ENCODE measurements at places on chromosomes 2 and 18.

- DNase-seq: peak; percentile 53
These were observed 76.7 kb downstream of the TGIF1 start for GRCh38 chr18:3526421-3527354.

DNA sequence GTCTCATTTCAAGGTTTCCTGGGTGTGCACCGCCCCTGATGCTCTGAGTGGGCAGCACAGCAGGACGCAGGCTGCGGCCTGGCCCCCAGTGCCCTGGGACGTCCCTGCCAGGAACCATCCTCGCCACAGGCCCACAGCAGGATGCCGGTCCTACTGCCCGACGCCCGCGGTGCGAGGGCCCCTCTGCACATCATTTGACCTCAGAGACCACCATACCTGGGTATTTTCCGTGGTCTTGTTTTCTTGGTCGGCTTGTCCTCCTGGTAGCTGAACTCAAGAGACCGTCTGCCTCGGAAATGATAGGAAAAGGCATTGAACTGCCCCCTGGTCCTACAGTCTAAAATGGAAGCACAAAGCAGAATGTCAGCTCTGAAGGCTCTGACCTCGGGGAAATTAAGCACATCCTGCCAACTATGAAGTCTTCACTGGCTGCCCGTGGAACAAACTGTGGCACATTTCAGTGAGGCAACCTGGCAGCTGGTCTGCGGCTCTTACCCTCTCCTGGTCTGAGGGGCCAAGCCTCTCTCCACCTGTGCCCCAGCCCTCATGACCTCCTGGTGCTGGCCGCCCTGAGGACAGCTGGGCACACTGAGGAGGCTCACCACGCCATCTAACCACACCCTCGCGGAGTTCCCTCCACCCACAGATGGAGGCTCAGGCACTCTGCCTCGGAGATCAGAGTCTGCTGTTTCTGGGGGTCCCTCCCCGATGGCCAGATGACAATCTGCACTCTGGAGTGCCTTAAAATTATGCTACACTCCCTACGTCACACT, 105.0 kb downstream of the PXDN start:
- no peak for DNase-seq

DNA sequence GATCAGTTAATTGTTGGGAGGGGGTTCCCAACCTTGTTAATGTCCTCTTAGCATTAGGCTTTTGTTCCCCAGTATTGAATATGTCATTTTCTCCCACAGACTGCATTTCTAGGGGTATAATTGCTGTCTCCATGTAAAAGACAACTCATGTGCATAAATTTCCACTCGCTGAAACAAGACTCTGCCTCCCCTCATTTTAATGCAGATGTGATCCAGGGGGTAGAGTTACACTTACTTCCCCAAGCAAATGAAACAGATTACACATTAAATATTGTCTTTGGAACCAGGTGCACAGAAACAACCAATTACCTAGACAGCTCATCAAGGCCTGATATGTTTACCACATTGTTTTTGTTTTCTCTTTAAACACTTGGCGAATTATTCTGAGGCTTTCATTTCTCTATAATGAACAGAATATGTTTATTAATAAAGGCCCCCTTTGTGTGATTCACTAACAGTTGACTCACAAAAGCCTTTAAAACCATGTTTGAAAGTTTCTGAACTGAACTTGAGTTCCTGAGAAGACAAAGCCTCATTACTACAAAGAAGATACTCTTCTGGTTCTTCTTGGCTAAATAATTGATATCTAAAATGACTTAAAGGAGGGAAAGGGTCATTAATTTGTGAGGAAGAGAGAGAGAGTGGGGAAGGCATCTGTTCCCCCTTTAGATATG, 15.0 kb upstream of the ACVR1 start:
- DNase-seq: no peak

- DNase-seq: no peak
These were observed 167.5 kb downstream of the TWIST2 start for GRCh38 chr2:239015218-239015900.

DNA sequence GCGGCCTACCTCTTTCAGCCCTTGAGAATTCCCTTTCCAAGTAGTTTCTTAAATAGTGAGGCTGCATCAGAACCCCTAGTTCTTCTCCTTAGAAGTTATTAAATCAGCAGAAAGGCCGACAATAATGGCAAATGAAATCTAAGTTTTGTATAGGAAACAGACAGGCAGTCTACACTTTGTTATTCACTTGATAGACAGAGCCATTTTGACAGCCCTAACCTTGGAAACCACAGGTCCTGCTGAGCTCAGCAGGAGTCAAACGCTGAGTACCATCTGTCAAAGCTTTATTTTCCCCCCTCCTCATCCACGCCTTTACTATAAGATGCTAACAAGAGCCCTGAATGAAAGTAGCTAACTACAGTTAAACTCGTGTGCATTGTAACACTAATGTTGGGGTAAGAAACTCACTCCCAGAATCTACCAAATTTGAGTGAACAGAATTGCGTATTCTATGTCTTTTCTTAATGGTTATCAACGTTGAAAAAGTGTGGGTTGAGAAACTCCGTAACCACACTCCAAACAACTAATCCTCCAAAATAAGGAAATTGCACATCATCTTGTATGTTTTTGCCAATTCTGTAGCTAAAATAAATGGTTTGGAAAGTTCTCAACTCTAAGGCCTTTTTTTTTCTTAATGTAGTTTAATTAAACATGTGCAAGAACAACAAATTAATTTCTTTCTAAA, 90.6 kb upstream of the EFEMP1 start:
- no peak for DNase-seq

- no peak for DNase-seq
These were observed 191.4 kb upstream of the VRK2 start for GRCh38 chr2:57855212-57855611.

- no peak for DNase-seq
These were observed 41.4 kb downstream of the SCN3A start for GRCh38 chr2:165162466-165162865.

- DNase-seq: no peak
These were observed 8.4 kb downstream of the DHRS9 start for GRCh38 chr2:169077674-169078240.

- no peak for DNase-seq
These were observed 62.8 kb downstream of the EHD3 start for GRCh38 chr2:31296641-31297287.

DNA sequence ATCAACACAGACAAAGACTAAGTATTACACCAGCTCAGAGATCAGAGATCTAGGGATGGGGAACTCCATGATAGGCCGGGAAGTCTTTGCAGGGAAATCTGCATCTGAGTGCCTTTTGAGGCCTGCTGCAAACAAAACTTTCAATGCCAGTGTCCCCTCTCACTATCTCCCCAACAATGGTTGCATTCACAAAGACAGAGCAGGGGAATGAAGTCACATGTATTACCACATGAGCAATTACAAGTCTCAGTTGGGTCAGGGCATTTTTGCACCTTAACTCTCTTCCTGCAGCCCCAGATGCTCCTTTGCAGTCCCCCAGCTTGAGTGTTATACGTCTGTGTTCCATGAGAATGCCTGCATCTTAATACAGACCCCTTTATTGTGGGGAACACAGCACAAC, 1.8 kb upstream of the RNF144A start:
- DNase-seq: no peak

DNA sequence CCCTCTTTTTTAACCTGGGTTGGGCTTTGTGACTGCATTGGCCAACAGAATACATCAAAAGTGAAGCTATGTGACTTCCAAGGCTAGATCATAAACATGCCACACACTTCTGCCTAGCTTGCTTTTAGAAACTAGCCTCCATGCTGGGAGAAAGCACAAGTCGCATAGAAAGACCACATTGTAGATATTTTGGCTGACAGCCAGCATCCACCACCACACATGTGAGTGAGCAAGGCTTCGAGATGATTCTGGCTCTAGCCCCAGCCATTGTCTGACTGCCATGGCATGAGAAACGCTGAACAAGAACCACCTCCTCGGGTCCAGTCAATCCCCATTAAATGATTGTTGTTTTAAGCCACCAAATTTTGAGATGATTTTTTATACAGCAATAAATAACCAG, 66.8 kb upstream of the STPG4 start:
- DNase-seq: no peak

DNA sequence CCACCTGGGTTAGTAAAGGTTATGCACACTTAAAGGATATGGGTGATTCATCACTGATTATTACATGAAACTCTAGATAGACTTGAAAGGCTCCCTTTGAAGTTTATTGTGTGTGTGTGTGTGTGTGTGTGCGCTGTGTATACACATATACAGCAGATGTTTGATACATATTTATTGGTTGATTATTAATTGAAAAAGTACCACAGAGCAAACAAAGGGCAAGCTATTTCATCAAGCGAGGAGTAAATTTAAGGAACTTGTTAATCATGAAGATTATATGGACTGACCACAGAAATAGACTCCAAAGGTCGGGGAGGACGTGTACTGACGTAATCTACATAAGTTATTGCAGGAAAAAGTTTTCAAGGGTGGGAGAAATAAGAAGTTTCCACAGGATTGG, 617.4 kb upstream of the POU3F3 start:
- DNase-seq: no peak

GRCh38 chr2:222978850-222979249, 73.1 kb upstream of the KCNE4 start:
- no peak for DNase-seq

DNA sequence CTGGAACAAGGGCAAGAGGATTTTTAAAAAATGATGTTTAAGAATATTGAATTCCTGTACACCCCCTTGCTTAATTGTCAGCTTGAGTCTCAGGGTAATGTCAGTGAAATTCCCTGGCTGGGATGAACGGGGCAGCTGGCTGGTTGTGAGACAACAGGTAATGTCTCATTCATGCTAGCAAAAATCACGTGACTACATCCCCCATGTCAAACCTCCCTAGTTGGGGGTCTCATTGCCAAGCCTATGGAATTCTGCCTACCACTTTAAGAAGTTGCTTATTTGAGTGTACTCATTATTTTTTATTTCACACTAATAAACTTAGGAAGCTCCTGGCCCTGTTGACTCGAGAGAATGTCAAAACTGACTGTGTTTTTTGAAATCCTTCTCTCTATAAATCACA, 218.3 kb downstream of the ICOS start:
- DNase-seq: no peak

GRCh38 chr2:49972699-49973098, 818.4 kb upstream of the FSHR start:
- DNase-seq: no peak

GRCh38 chr2:229343661-229344060, 72.6 kb upstream of the PID1 start:
- no peak for DNase-seq

GRCh38 chr2:225779829-225780228, 380.3 kb downstream of the NYAP2 start:
- no peak for DNase-seq

DNA sequence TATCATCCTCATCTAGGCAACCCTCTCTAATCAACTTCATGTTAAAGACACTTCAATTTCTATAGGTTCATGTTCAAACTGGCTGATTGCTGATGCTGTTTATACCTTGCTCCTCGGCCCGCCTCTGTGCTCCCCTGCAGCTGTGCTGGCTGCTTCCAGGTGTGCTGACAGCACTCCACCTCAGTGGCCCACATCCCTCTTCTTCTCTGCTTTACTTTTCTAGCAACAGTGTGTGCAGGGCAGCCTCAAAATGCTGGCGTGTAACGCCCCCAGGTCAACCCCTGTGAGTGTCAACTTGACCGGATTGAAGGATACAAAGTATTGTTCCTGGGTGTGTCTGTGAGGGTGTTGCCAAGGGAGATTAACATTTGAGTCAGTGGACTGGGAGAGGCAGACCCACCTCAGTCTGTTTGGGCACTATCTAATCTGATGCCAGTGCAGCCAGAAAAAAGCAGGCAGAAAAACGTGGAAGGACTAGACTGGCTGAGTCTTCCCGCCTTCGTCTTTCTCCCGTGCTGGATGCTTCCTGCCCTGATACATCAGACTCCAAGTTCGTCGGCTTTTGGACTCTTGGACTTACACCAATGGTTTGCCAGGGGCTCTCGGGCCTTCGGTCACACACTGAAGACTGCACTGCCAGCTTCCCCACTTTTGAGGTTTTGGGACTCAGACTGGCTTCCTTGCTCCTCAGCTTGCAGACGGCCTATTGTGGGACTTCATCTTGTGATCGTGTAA, 94.7 kb downstream of the COL6A3 start:
- DNase-seq: no peak

DNA sequence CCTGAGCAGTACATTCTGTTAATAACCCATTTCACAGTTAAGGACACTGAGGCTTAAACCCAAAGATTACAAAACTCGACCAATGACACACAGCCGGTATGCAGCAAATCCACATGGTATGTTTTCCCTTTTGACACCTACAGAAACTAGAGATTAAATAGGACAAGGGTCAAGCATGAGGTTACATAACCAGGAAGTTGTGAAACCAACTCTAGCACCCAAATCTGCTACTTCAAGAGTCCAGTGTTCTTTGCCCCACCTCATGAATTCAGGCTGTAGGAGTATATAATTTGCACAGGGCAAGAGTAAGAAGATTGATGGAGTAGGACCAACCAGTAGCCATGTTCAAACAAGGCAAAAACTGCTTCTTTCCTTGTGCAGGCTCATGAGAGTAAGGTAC, 249.8 kb downstream of the BCL11A start:
- no peak for DNase-seq

DNA sequence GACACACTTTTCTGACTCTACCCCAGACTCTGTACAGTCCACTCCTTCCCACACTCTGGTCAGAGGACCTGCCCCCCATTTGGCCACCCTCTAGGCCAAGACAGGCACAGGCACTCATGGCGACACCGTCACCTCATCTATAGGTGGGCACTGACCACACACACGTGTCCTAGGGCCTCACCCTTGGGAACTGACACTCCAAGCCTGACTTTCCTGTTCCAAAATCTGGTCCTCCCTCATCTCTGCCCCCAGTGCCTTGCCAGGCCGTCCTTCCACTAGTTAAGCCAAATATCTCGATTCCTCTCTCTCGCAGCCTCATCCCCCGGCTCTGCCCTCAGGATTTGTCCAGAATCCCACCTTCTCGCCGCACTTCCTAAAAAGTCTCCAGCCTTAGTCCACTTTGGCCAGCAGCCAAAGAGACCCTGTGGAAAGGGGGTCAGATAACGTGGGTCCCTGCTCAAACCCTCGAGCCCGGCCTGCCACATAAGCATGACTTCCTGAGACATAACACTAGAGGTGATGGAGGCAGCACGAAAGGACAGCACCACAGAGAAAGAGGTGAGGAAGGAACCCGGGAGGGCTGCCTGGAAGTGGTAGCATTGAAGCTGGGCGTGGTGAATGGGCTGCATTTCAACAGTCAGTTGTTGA, 105.8 kb upstream of the OTOS start:
- no peak for DNase-seq

DNA sequence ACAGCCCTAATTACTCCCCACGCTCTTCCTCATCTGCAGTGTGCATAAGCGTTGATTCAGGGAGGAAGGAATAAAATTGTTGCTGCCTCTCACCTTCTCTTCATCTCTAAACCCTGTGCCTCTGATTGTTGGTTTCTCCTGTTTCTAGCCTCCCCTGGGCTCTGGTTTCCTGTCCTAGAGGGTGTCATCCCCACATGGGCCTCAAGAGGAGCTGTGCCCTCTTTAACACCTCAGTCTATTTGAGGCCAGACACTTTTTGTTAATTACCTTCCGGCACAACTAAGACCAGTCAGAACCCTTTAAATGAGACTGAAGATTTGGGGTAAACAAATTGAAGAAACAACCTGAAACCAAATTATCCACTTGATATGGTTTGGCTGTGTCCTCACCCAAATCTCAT, 9.7 kb downstream of the CTAGE1 start:
- DNase-seq: no peak

All from GM12865 (cell line).